ENCODE measurements at places on chromosomes 11 and 22.

DNA sequence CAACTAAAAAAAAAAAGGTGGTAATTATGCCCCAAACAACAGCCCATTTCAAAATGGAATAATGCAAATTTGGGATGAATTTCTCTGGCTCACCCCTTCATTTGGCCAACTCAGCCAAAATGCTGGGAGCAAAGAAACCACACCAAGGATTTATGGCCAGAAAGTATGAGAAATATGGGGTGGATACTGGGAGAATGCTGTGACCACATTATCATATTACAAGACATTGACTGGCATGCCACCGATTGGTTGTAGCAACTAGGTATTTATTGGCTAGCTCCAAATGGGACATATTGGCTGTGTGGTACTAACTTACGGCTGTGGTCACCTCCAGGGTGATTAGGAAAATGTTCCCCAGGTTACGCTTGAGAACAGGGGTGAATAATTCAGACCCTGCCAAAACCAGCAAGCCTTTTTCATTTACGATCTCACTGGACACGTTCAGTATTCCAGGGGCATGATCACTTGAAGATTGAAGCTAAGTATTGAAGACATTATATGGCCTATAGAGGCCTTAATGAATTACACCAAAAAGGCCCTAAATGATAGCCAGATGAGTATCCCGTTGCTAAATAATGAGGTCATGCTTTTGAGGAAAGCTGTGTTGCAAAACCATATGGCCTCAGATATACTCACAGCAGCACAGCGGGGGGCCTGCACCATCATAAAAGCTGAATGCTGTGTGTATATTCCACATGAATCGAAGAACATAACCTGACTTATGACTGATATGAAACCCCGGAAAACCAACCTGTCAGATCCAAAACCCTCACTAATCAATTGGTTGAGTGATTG is 3.8 kb upstream of the FDX1 start:
- no peak for DNase-seq

- DNase-seq, result no peak
Measured at GRCh38 chr11:45512471-45513148, 152.8 kb downstream of the CHST1 start.

- no peak for DNase-seq
Measured at GRCh38 chr11:17036666-17037658, 22.7 kb upstream of the PLEKHA7 start.

GRCh38 chr11:126308271-126308671 is 4.4 kb downstream of the DCPS start:
- no peak for DNase-seq

DNA sequence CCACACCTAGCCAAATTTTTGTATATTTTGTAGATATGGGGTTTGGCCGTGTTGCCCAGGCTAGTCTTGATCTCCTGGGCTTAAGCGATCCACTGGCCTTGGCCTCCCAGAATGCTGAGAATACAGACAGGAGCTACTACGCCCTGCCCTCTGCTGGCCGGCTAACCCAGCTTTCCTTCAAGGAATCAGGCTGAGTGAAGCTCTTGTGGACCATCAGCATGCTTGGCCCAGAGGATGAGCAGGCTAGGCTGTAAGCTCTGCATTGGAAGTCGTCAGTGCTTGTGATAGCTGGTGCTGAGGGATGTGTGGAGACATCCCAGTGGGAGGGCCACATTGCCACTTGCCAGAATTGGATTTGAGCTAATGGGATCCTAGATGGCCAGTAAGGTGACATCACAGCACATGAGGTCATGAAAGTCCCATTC is 60.6 kb downstream of the MED15 start:
- DNase-seq, result no peak

- DNase-seq, result no peak
Measured at GRCh38 chr11:87477321-87477720, 439.6 kb downstream of the TMEM135 start.

DNA sequence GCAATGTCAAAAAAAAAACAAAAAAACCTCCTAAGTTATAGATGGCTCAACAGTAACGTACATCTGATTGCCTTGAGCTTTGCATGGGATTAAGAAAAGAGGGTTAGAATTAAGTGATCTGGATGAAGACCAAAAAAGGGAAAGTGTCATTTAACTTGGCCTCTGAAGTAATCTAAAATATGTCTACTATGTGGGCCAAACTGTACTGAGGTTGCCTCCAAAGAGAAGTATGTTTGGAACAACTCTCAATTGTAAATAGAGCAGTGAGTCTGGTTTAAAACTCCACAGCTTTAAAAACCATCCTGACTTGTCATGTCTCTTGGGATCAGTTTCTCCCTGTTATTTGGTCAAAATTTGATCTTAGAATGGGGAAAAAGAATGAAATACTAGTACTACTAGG is 11.6 kb upstream of the RTCB start:
- no peak for DNase-seq

- DNase-seq, result no peak
Measured at GRCh38 chr11:76836613-76837291, 24.0 kb upstream of the ACER3 start.

DNA sequence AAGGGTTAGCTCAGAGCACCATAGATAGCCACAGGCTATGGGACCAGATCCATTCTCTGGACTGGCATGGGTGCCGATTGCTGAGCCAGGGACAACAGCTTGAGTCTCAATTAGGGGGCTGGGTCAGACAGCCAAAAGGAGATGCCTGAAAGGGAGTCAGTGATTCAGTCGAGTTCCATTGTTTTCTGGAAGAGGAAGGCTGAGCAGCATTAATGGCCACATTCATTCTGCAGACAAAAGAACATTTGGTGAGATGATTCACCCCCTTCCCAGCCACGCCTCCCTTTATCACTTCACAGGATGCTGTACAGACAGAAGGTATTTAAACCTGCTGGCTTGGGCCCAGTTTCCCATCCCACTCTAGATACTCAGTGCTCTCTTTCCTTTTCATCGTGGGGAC is 131.9 kb downstream of the ADAMTS15 start:
- no peak for DNase-seq

DNA sequence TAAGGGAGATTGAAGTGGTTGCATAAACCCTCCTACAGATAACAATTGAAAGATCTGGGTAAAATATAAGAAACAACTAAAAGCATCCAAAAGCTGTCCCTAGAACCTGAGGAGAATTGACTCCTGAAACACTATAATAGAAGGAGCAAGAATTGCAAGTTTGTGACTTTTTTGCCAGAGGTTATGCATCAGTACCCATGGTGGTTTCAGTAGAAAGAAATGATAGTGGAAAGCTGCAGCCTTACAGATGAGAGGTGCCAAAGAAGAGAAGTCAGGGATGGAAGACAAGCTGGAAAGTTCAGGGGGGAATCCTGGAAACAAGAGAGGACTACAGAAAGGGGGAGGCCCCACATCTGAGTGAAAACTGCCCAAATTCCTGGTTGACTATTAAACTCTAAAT is 80.7 kb downstream of the PACS1 start:
- DNase-seq, result no peak

DNA sequence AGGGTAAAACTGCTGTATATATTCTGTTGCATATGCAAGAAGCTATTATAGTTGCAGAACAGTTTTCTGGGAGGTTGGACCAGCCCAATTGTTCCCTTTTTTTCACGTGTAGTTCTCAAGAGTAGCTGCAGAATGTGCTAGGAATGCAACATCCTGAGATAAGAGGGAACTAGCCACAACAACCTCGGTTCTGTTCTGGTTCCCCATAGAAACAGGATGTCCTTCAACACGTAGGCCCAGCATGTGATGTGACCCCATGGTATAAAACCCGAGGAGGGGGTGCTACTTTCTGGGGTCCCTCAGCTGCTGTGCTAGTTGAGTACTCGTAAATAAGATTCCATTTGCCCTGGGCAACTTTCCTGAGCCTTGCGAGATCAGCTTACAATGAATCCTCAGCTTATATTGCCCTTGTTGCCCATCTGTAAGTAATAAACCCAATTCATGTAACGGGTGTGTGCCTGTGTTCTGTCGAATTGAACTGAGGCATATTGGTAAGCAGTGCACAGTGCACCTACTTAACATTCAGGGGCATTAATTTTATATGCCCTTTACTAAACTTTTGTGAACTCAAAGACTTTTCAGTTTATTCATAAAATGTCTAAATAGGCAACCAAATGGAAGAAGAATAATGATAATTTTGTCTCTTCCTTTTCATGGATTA is 23.0 kb upstream of the TRAF6 start:
- DNase-seq, result no peak

DNA sequence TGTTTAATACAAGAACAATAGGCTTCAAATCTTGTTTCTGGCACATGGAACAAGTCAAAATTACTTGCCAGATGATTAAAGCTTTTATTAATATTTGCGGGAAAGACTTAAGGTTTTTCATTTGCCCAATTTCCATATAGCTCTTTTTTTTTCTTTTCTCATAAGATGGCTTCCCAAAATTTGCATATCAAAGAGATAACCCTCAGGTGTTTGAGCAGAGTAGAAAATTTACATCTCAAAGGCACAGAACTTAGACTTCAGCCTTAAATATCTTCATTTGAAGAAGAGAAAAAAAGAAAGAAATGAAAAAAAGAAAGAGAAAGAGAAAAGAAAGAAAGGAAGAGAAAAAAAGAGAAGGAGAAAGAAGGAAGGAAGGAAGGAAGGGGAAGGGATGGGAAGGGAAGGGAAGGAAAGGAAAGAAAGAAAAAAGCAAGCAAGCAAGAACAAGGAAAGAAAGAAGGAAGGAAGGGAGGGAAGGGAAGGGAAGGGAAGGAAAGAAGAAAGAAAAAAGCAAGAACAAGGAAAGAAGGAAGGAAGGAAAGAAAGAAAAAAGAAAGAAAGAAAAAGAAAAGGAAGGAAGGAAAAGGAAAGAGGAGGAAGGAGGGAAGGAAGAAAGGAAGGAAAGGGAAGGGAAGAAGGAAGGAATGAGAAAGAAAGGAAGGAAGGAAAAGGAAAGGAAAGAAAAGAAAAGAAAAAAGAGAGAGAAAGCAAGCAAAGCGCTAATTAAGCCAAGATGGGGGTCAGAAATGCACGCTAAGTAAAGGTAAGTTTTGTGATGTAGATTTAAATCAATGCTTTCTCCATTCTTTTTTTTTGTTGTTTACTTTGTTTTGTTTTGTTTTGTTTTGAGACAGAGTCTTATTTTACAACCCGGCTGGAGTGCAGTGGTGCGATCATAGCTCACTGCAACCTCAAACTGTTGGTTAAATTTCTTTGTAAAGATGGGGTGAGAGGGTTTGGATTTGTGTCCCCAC is 20.2 kb upstream of the IFITM3 start:
- no peak for DNase-seq

DNA sequence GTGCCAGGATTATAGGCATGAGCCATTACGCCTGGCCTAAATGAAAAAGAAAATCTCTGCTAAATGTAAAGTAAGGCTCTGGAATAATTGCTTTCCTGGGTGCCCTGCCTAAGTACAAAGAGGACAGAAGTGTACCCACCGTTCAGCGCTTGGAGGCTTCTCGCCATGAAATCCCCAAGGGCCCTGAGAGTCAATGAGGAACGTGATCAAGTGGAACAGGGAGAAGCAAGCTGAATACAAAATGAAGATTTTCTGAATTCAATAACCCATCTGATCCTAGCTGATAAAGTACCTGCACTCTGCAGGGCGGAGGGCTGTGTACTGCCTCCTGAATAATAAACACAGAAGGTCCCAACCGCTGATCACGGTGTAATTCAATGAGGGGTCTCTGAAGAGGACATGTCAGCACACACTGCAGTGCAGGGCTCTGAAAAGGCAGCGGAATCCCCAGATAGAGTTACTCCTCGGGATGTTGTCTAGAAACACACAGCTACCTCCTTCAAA is 97.7 kb downstream of the ABTB2 start:
- no peak for DNase-seq

All from GM12864 (cell line).